ENCODE measurements at places on chromosomes 2 and 18. TPM values are rescaled to one million over a fixed set of nuclear protein-coding genes. Genes with fewer than 3 reads are reported as not detected.
A peak's percentile ranks its signal among the peaks of the same experiment; 100 is the strongest.

The ZNF385B gene
- total RNA-seq: 3.2 TPM

The COL3A1 gene
- 402 TPM for total RNA-seq

The CYS1 gene
- 7.5 TPM for total RNA-seq

The UGT1A7 gene
- total RNA-seq: not detected

The RNF125 gene
- total RNA-seq: 3.0 TPM

The SERPINB3 gene
- total RNA-seq: not detected

- H3K4me1 ChIP-seq: no peaks in the 10 kb centered on the region
- H3K27me3 ChIP-seq: peaks cover 18% of the 10 kb centered on the region
These were observed at the start of gene CCDC68 for GRCh38 chr18:54958704-54959625. Gene CCDC68, minus strand, starts transcription at chr18:54959461. Its CDS starts 16,670 bp downstream, at chr18:54942791.

- no peaks in the 10 kb centered on the region for H3K4me1 ChIP-seq
- H3K4me3 ChIP-seq: no peak overlapping the region
- no peak overlapping the region for H3K27ac ChIP-seq
- H3K36me3 ChIP-seq: no peaks in the 10 kb centered on the region
- no peak for DNase-seq
These were observed 97.6 kb downstream of the C1D start for GRCh38 chr2:67965246-67965645.

DNA sequence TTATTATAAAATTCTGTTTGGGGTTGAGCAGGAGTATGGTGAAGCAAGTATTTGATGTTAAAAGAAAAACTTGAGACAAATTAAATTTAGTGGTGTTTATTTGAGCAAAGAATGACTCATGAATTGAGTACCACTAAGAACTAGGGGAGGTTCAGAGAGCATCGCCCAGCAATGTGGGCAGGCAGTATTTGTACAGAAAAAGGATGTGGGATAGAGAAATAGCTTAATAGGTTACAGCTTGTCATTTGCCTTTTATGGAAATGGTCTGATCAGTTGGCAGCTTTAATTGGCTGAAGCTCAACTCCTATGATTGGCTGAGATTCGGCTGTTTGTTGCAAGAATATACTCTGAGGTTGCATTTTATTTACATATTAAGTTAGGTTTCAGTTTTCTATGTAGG is 68.2 kb downstream of the LRATD1 start:
- H3K4me1 ChIP-seq: no peaks in the 10 kb centered on the region
- no peak overlapping the region for H3K4me3 ChIP-seq
- H3K36me3 ChIP-seq: no peaks in the 10 kb centered on the region
- H3K27ac ChIP-seq: no peak overlapping the region
- H3K27me3 ChIP-seq: no peaks in the 10 kb centered on the region
- no peak for DNase-seq

GRCh38 chr2:237715459-237715947 is 83.1 kb upstream of the RBM44 start:
- H3K27ac ChIP-seq: peak overlapping the region; percentile 97
- DNase-seq: peak; percentile 63
- H3K36me3 ChIP-seq: no peaks in the 10 kb centered on the region
- H3K4me1 ChIP-seq: peaks cover 74% of the 10 kb centered on the region
- H3K4me3 ChIP-seq: peak overlapping the region; percentile 15
- H3K27me3 ChIP-seq: no peaks in the 10 kb centered on the region

DNA sequence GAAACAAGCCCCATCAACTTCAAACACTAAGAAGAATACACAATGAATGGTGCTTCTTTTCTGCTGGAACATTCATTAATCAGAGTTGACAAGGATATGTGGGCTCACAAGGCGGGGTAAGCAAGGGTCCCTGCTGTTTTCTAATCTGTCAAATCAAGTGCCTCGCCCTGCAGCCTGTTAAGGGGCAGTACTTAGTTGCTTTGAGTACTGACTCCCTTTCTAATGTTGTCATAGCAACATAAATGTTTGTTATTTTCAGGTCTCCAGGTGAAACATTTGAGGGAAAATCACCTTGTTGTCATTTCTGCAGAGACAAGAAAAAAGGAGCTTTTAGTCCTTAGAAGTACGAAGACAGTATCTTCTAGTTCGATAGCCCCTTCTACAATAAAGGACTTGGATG is 284.7 kb upstream of the PKDCC start:
- no peaks in the 10 kb centered on the region for H3K36me3 ChIP-seq
- no peaks in the 10 kb centered on the region for H3K27me3 ChIP-seq
- H3K4me3 ChIP-seq: no peak overlapping the region
- DNase-seq: no peak
- no peak overlapping the region for H3K27ac ChIP-seq

DNA sequence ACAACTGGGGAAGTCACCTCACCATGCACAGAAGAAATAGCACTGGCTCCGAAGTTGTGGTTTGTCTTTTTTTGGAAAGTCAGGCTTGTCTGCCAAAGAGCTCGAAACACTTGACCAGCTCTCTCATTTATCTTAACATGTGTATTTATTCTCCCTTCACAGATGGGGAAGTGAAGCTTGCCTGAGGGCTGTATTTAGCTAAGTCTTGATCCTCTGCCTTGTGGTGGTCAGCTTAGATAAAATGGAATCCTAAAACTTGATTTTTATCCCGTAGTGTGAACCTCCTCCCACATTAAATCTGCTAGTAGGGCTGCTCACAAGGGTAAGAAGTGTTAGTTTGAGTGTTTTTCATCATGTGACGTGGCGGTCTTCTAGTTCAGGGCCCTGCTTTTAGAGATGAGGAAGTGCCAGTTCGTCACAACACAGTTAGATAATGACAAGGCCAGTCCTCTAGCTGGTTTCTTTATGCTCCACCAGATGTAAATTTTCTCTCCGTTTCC is 89.7 kb downstream of the TMEM247 start:
- H3K27ac ChIP-seq: peak overlapping the region; percentile 83
- no peak for DNase-seq
- no peaks in the 10 kb centered on the region for H3K36me3 ChIP-seq
- H3K27me3 ChIP-seq: no peaks in the 10 kb centered on the region
- no peak overlapping the region for H3K4me3 ChIP-seq

- H3K4me1 ChIP-seq: no peaks in the 10 kb centered on the region
- no peaks in the 10 kb centered on the region for H3K27me3 ChIP-seq
- H3K36me3 ChIP-seq: no peaks in the 10 kb centered on the region
These were observed 77.0 kb upstream of the PDE1A start for GRCh38 chr2:182503886-182504285.

- no peak overlapping the region for H3K27ac ChIP-seq
- H3K27me3 ChIP-seq: no peaks in the 10 kb centered on the region
- peaks cover 35% of the 10 kb centered on the region for H3K4me1 ChIP-seq
- H3K4me3 ChIP-seq: no peak overlapping the region
- DNase-seq: no peak
These were observed 41.1 kb downstream of the CDC42EP3 start for GRCh38 chr2:37630301-37630700.

GRCh38 chr2:86227685-86228084 is 28.4 kb downstream of the MRPL35 start:
- H3K27ac ChIP-seq: no peak overlapping the region
- no peaks in the 10 kb centered on the region for H3K27me3 ChIP-seq
- peaks cover 35% of the 10 kb centered on the region for H3K4me1 ChIP-seq
- peaks cover 10% of the 10 kb centered on the region for H3K36me3 ChIP-seq
- H3K4me3 ChIP-seq: no peak overlapping the region

- H3K36me3 ChIP-seq: no peaks in the 10 kb centered on the region
- H3K27me3 ChIP-seq: no peaks in the 10 kb centered on the region
- DNase-seq: no peak
- H3K4me3 ChIP-seq: no peak overlapping the region
These were observed 7.9 kb upstream of the SDC1 start for GRCh38 chr2:20232837-20233207.

- H3K4me1 ChIP-seq: peaks cover 15% of the 10 kb centered on the region
- H3K27ac ChIP-seq: no peak overlapping the region
- no peaks in the 10 kb centered on the region for H3K36me3 ChIP-seq
- DNase-seq: no peak
- H3K4me3 ChIP-seq: no peak overlapping the region
- H3K27me3 ChIP-seq: no peaks in the 10 kb centered on the region
These were observed 111.9 kb downstream of the IRS1 start for GRCh38 chr2:226687641-226688253.

DNA sequence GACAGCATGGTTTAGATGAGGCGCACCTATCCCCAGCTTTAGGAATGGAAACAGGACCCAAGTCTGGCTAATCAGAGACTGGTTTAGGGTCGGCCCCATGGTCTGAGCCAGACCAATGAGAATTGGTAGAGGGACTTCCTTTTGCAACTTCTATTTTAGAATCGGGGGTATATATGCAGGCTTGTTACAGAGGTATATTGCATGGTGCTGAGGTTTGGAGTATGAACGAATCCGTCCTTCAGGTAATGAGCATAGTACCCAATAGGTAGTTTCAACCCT is 1.5 kb upstream of the BOLA3 start:
- no peaks in the 10 kb centered on the region for H3K36me3 ChIP-seq
- DNase-seq: no peak
- H3K4me1 ChIP-seq: no peaks in the 10 kb centered on the region
- no peak overlapping the region for H3K27ac ChIP-seq
- H3K27me3 ChIP-seq: no peaks in the 10 kb centered on the region
- H3K4me3 ChIP-seq: no peak overlapping the region

DNA sequence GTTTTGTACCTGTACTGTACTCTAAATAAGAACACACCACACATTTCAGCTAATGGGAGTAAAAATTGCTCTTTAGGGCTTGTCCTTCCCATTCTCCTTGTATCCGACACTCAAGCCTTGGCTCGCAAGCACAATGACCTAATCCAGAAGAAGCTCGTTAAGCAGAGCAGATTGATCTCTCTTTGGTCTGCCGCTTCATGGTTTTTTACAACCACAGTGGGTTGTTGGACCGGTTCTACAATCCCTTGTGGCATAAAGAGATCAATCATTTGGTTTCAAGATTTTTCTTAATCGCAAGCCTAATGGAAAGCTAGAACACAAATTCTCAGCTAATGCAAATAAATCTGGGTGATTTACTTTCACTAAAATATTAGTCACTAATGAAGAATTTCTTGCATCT is 662.1 kb downstream of the LRP1B start:
- H3K27me3 ChIP-seq: no peaks in the 10 kb centered on the region
- no peaks in the 10 kb centered on the region for H3K36me3 ChIP-seq
- no peak overlapping the region for H3K27ac ChIP-seq
- H3K4me1 ChIP-seq: no peaks in the 10 kb centered on the region

DNA sequence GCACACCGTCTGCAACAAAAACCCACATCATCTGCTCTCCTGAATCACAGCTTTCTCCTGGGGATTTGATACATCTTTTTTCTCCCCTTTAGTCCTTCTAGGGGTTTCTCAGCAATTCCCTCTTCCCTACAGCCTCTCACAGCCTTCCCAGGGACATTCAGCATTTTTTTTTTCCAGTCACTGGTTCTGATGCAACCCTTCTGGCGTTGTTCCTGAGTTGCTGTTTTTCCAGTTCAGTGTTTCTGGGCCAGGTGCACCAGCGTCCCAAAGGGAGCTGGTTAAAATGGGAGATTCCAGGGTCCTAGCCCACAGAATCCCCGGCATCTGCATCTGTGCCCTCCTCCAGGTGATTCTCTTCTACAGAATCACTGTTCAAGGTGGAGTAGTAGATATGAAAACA is 36.1 kb downstream of the ADCY3 start:
- H3K27me3 ChIP-seq: no peaks in the 10 kb centered on the region
- no peak overlapping the region for H3K27ac ChIP-seq
- no peaks in the 10 kb centered on the region for H3K4me1 ChIP-seq
- DNase-seq: no peak
- H3K36me3 ChIP-seq: no peaks in the 10 kb centered on the region
